ENCODE measurements at places on chromosomes 5 and 9. TPM values are rescaled to one million over a fixed set of nuclear protein-coding genes. Genes with fewer than 3 reads are reported as not detected.
A peak's percentile ranks its signal among the peaks of the same experiment; 100 is the strongest.

DNA sequence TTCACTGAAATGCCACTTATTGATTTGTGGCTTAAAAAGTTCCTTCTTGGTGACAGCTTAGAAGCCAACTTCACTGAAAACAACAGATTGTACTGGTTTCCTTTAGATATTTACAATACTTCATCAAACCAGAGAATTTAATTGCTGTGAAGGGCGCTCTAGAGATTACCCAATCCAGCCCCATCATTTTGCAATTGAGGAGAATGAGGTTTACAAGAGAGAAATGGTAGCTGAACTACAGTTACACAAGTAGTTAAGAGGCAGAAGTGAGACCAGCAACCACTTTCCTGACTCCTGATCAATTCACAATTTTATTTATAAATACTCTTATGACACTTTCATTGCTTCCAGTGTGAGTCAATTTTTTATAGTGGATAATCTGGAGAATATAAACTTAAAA lies 103.5 kb upstream of the APC start:
- H3K4me3 ChIP-seq, result no peak overlapping the region
- no peaks in the 10 kb centered on the region for H3K36me3 ChIP-seq
- no peaks in the 10 kb centered on the region for H3K4me1 ChIP-seq

- no peaks in the 10 kb centered on the region for H3K36me3 ChIP-seq
- no peak overlapping the region for H3K4me3 ChIP-seq
- no peak overlapping the region for H3K27ac ChIP-seq
- no peak for DNase-seq
These were observed 250.5 kb upstream of the PDE4D start for GRCh38 chr5:60143942-60144549.

- no peak overlapping the region for H3K4me3 ChIP-seq
- peaks cover 1% of the 10 kb centered on the region for H3K27me3 ChIP-seq
- H3K36me3 ChIP-seq, result no peaks in the 10 kb centered on the region
- no peak overlapping the region for H3K27ac ChIP-seq
- no peaks in the 10 kb centered on the region for H3K4me1 ChIP-seq
These were observed 26.9 kb downstream of the MTX3 start for GRCh38 chr5:79964136-79964535.

DNA sequence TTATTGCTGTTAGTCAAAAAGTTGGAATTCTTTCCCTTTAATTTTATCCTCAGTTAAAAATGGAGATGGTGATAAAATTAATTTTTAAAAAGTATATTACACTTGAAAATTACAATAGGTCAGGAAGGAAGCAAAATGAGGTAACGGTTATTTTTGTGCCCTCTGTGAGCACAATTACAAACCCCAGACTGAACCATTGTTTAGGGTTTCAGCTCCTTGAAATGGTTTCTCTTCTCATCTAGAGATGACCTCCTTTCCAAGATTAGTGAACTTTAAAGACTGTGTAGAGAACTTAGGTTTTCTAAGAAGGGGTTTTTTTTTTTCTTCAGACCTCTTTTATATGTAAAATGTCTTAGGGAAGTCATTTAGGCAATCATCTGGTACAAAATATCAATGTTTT lies 126.2 kb upstream of the CHD1 start:
- no peaks in the 10 kb centered on the region for H3K36me3 ChIP-seq
- H3K27me3 ChIP-seq, result no peaks in the 10 kb centered on the region
- H3K4me1 ChIP-seq, result peaks cover 8% of the 10 kb centered on the region

GRCh38 chr5:32475334-32476097 lies 31.0 kb upstream of the ZFR start:
- no peak overlapping the region for H3K27ac ChIP-seq
- no peaks in the 10 kb centered on the region for H3K4me1 ChIP-seq
- H3K4me3 ChIP-seq, result no peak overlapping the region
- DNase-seq, result no peak
- no peaks in the 10 kb centered on the region for H3K36me3 ChIP-seq
- no peaks in the 10 kb centered on the region for H3K27me3 ChIP-seq

DNA sequence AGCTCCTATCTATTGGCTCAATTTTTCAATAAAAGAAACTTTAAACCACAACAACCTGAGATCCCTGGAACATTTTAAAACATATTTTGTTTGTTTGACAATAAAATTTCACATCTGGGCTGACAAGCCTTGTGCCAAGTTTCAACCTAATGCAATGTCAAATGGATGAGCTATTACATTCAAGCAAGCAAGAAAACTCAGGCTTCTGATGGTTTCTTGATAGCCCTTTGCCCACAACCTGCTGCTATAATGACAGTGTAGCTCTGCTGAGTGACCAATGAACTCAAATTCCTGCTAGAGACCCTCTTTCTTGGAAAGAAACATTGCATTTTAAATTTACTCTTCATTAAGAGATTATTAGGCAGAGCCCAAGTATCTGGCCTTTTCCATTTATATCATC lies 472.9 kb downstream of the ARHGEF28 start:
- no peak overlapping the region for H3K4me3 ChIP-seq
- no peaks in the 10 kb centered on the region for H3K27me3 ChIP-seq
- no peak for DNase-seq
- no peaks in the 10 kb centered on the region for H3K36me3 ChIP-seq

DNA sequence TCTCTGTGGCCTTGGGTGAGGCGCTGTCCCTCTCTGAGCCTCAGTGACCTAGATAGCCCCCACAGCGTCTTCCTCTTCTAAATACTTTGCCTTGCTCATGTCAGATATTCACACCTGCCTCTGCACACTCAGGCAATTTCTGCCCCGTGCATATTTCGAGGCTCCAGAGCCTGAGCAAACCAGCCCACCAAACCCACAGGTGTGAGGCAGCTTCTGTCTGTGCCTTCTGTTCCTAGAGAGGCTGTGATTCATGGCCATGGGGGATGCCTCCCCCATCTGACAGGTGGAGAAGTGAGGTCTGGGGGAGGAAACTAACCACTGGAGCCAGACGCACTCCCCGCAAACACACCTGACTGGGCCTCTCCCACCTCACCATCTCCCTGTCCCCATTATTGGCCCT lies 42.7 kb upstream of the CPLX2 start:
- H3K27ac ChIP-seq, result no peak overlapping the region
- no peaks in the 10 kb centered on the region for H3K36me3 ChIP-seq
- no peaks in the 10 kb centered on the region for H3K27me3 ChIP-seq

DNA sequence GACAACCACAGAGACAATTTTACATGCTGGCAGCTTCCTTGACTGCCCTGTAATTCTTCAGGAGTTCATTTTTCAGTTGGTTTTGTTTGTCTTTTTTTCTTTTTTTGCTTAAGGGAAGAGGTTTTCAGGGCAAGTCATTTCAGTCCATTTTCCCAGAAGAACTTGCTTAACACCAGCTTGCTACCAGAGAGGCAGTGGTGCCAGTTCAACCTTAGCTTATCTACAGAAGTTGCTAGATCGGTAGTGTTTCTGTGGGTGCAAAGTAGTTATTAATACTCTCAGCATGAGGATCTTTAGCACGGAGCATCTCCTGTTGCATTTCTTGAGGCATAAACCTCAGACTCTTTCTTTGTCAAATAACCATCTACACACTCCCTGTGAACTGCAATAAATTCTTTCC lies 1.1 kb downstream of the SPEF2 start:
- no peak overlapping the region for H3K27ac ChIP-seq
- H3K4me1 ChIP-seq, result no peaks in the 10 kb centered on the region
- H3K27me3 ChIP-seq, result no peaks in the 10 kb centered on the region
- no peak overlapping the region for H3K4me3 ChIP-seq
- DNase-seq, result no peak
- no peaks in the 10 kb centered on the region for H3K36me3 ChIP-seq

DNA sequence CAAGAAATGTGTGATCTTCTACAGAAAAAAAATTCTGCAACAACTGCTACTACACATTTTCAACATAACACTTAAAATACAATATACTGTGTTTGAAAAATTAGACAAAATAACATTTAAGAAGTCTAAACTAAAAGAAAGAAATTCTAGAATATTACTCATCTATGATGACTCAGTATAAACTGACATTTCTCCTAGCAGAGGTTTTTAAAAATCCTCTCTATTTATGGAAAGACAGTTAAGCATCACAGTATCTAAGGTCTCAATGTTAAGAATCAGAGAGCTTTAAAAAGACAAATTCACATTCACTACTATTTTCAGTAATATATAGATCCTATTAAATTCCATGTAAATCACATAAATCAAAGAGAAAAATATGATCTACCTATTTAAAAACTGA lies 61.3 kb downstream of the NR2F1-AS1 start:
- H3K4me1 ChIP-seq, result peaks cover 11% of the 10 kb centered on the region
- no peaks in the 10 kb centered on the region for H3K36me3 ChIP-seq
- peak; percentile 32 for DNase-seq
- no peak overlapping the region for H3K4me3 ChIP-seq

Gene SAPCD2
- 27.8 TPM for total RNA-seq

Gene OR1Q1
- total RNA-seq, result not detected

Gene BAAT
- not detected for total RNA-seq

Gene MRRF
- 36.4 TPM for total RNA-seq

Gene ZDHHC12
- 31.1 TPM for total RNA-seq

Gene N4BP3
- total RNA-seq, result 38.2 TPM
